Stimulated activated CD8-positive, alpha-beta memory T cell treated with anti-CD3 and anti-CD28 coated beads, Interleukin-12 subunit alpha, Interleukin-12 subunit beta, amount 100 ng/mL, for 4 hours (primary cell): ENCODE measurements at places on chromosomes 7 and 10.
A peak's percentile ranks its signal among the peaks of the same experiment; 100 is the strongest.

DNA sequence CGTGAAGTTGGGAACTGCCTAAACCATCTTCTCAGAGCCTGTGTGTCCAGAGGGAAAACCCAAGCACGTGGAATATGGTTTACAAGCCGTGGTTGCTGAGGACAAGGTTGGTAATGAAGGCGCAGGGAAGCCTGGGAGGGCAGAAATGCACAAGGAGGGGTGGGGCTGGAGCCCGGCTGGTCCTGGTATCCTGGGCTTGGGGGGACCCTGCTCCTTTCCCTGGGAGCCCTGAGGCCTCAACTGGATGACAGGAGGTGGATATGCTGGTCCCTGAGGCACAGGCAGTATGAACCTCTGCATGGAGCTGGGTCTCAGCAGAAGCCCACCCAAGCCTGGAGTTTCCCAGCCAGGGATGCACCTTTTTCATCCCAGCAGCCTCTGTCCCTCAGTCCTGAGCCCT lies 80.3 kb upstream of the RET start:
- no peak for DNase-seq

- no peak for DNase-seq
Measured at GRCh38 chr7:155343661-155344121, 46.0 kb downstream of the INSIG1 start.

DNA sequence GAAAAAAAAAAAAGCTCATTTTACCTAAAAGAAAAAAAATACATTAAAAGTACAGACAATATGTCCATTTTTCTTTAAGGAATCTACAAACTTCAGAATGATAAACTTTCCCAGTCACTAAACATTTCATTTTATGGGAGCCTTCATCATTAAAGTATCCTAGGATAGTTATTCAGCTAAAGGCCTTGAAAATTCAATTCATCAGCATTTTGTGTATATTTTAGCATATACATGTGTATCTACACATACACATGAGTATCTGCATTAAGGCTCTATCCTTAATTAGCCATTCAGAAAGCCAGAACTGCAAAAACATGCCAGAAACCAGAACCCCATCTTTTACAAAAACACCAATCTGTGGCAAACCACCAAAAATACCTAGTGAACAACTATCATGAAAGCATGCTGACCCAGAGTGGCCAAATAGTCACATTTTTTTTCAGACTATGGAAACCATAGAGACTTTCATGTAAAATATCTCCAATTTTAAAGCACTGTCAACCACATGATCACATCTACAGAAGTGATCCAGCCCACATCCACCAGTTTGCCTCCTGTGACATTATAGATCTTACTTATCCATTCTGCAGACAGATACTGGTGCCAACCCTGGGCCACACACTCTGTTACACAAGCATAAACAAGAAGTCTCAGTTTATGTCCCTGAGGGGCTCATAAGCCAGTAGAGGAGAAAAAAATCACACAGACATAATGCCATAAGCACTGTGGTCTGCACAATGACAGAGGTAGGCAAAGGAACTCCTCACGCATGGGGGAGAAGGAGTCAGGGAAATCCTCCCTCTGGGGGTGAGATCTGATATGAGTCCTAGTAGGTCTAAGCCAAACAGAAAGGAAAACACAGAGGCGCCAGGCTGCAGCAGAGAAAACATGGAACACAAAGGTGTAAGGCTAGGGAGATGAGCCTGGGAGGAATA lies 79.2 kb downstream of the SRPK2 start:
- DNase-seq = no peak

GRCh38 chr10:6348096-6348874 lies 145.6 kb downstream of the PFKFB3 start:
- DNase-seq = peak; percentile 64

GRCh38 chr10:59553162-59553900 lies 156.3 kb downstream of the SLC16A9 start:
- DNase-seq = no peak

DNA sequence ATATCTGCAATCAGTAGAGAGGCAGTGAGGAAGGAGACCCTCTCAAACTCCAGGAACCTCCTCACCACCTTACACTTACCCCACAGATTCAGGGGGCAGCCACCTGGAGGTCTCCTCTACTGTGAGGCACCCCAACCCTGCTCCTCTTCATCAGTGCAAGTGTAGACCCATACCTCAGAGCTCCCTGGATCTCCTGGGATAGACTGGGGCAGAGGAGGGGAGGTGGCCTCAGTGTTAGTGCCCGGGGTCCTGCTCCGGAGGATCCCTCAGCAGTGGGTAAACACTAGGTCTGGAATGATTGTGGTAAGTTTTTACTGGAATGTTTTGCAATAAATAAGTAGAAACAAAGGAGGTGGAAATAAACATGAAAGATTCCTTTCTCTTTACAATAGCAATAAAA lies 31.1 kb downstream of the ANTXRL start:
- DNase-seq = no peak

DNA sequence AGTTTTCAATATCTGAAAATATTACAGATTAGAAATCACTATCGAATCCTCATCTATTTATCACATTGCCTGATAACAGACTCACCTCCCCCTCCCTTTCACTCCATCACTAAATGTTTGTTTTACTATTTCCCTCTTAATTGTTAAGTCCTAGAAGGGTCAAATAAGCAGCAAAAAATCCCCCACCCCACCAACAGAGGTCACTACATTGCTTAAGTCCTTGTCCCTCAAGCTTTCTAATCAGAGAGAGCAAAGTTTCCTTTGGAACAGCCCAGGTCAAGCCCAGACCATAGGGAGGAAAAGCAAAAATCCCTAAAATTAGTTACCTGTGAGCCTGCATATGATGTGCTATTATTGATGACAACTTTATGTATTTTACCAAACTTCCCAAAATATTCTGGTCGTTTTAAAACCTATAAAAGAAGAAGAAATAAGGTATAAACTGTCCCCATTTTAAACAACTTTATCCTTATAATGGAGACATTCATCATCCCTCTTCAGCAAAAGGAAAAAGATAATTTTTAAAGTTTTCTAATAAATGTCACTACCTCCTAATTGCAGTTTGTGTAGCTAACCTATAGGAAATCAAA lies 95.0 kb downstream of the CNOT4 start:
- no peak for DNase-seq

GRCh38 chr7:128104108-128104742 lies 73.0 kb upstream of the LRRC4 start:
- DNase-seq = no peak

DNA sequence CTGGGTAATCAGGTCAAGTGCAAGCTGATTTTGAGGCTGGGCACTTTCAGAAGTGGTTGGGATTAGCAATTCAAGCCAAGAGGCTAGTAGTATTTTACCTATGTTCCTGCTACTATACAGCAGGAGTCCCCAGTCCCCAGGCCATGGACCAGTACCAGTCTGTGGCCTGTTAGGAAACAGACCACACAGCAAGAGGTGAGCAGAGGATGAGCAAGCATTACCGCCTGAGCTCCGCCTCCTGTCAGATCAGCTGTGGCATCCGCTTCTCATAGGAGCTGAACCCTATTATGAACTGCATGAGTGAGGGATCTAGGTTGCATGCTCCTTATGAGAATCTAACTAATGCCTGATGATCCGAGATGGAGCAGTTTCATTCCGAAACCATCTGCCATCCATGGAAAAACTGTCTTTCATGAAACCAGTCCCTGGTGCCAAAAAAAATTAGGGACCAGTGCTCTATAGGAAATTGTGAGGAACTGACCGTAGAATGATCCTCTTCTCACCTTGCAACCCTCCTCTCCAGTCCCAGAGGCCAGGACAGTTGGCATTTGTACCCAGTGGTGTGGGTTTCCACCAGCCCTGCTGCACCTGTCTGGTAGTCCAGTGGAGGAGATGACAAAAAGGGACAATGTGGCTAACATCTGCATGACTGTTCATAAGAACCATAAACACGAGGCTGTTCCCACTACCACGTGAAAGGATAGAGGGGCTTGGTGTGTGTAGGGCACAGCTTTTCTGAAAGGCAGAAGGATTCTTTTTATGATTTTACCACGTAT lies 172.5 kb downstream of the KIAA1217 start:
- no peak for DNase-seq

- no peak for DNase-seq
Measured at GRCh38 chr7:48452218-48452617, 281.0 kb downstream of the ABCA13 start.

DNA sequence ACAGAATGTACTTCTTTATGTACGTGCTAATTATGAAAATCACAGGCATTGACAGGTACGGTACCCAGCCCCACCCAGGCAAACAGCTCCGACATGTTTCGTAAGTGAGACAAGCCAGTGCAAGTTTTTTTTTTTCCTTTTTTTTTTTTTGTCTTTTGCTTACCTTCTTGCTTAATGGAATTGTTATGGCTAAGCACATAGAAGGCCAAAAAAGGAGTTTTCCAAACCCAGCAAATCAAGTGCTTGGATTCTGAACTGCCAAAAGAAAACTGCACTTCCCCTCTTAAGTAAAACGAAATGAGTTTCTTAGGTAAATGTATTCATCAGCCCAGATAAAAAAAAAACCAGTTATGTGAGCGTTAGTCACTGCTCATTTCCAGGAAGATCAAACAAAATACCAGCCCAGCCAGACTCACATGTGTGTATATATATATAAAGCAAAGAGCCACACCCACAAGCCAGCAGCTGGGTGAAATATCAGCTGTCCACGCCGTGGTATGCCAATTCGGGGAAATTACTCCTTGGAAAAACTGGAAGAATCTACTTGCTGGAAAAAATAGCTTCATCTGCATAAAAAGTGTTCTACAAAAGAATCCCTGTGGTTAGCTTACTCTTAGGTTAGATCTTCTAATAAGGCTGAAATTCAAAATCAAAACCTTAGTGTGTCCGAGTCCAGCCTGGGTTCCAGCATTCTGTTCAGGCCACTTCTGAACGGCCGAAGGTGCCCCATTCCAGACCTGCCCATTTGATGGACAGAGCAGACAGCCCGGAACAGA lies 8.0 kb downstream of the KLF6 start:
- DNase-seq = no peak

- DNase-seq = no peak
Measured at GRCh38 chr7:37740398-37740797, 56.8 kb downstream of the GPR141 start.

DNA sequence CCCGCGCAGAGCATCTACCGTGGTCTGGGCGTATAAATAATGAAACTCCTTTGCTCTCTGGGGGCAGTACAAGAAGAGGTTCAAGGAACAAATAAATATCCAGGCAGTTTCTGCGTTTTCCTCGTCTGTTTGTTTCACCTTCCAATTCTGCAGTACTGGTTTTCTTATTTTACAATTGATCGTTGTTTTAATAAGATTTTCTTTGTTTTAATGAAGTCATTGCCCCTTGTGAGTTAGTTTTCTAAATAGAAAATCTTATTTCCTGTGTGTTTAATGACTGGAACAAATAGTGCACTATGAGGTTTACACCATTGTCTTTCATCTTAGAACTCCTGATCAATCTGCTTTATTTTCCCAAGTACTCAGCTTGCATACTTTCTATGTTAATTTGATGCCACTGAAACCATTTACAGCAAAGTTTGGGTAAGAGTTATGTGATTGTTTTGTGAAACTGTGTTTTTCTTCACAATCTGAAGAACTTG lies 1.2 kb downstream of the PLEKHA1 start:
- DNase-seq = no peak

DNA sequence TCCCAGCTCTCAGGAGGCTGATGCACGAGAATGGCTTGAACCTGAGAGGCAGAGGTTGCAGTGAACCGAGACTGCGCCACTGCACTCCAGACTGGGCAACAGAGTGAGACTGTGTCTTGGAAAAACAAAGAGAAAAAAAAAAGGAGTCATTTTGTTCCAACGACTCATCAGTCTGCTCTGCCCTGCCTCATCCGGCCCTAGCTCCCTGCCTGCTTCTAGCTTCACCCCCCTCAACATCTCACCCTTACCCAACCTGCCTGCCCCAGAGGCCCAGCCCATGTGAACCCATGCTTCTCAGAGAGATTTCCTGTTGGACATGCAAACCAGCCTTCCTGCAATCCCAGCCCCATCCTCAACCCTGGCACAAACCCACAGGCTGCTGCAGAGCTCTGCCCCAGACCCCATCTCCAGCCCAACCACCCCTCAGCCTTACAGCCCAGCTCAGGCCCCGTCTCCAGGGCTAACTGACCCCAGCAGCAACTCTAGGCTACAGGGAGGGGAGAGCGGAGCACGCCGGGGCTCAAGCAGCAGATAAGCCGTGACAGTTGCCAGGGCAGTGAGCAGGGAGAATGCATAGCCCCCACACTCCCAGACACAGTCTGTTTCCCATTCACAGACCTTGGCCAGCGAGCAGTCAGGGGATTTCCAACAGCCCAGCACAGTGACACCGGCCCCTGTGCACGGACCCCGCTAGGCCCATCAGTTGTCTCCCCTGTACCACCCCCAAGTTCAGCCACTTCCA lies 86.0 kb upstream of the KCTD7 start:
- DNase-seq = no peak

DNA sequence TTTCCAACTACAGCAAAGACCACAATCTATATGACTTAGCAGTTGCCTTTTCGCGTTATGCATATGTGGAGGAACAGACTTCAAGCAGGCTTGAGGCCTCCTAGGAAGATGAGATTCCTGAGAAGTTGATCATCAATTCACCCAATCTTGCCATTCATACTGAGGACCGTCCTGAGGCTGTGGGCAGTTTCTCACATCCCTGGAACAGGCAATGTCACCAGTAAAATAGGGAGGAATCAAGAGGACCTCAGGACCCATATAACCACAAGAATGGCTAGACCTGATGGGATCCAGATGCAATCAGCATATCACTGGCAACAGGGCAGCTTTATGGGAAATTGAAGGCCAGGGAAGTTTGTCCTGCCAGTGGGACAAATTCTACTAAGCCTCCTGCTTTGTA lies 17.3 kb downstream of the KDM7A start:
- DNase-seq = no peak

DNA sequence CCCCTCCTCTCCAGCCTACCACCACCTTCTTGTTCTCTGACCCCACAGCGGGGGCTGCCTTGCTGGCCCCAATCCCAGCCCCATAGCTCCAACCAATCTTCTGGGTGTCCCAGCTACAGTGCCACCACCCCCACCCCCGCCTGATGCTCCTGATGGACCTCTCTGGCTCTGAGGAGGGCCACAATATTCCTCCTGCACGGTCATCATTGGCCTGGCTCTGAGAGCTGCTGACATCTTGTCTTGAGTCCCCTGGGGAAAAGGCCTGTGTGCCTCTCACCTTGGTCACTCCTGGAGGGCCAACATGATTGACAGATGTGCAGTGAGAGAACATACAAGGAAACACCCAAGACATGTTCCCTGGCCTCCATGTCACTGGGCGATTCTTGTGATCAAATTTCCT lies 7.6 kb downstream of the GDF2 start:
- no peak for DNase-seq

- DNase-seq = no peak
Measured at GRCh38 chr10:112570585-112570984, 123.6 kb downstream of the VTI1A start.

DNA sequence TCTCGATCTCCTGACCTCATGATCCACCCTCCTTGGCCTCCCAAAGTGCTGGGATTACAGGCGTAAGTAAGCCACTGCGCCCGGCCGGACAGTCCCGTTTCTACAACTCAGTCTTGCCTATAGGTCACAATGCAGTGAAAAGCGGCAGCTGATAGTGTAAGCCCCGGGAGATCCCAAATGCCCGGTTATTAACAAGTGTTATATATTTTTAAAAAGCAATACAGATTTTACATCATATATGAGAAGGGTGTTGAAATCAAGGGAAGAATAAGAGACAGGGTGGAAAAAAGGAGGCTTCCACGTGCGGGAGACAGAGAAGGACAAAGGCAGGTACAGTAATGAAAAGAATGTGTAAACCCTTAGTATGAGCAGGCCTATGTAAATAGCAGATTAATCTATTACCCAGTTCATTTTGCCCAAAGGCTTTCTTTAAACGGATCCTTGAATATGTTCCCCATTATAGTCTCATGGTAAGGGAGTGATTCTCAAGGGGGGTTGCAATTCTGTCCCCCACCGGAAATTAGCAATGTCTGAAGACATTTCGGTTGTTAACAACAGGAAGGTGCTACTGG lies 170.8 kb downstream of the PDE1C start:
- no peak for DNase-seq
